HEK293T (cell line): ENCODE measurements at places on chromosomes 2 and 18.

DNA sequence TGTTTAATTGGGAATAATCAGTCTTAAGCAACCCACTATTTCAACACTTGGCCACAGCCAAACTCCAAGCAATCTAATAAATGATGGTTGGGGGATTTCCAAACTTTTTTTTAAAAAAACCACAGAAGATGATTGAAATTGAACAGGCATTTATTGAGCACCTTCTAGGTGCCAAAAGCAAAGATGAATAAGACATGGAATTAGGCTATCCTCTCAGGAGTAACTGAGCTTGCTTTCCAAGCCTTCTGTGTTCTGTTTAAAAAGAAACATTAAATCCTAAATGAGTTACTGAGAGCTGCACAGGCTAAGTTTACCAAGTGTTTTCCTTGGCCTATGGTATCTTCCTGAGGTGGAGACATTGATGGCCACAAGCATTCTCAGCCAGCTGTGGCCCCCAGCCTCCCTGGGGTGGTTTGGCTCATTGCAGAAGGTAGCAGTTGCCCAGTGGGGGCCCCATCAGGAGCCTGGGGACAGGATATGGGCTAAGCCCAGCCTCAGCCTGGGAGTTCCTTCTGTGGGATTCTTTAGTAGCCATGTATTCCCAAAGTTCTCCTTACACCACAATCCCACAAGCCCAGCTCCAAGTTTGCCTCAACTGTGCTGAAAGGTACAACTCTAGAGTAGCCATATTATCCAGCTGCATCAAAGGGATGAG, 174.3 kb downstream of the C1D start:
- no peak for DNase-seq

DNA sequence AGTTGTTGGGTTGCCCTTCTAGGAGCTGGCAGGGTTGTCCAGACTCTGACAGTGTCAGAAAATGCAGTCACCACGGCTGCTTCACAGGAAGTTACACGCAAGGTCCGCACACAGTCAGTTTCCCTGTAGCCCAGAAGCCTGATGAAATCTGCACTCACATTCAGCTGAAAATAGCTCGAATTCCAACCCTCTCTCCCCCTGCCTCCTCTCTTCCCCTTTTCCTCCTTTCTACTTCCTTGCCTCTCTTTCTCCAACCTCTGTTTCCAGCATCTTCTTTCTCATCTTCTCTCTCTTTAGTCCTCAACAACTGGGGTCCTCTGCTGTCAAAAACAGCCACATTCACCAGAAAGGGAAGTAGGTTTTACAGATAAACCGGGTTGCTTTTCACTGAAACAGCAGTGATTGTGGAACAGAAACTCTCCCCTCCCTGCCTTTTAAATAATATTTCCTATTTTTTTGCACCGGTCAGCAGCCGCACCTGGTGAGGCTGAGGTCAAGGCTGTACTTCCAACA, 69.3 kb downstream of the BCL11A start:
- no peak for DNase-seq

DNA sequence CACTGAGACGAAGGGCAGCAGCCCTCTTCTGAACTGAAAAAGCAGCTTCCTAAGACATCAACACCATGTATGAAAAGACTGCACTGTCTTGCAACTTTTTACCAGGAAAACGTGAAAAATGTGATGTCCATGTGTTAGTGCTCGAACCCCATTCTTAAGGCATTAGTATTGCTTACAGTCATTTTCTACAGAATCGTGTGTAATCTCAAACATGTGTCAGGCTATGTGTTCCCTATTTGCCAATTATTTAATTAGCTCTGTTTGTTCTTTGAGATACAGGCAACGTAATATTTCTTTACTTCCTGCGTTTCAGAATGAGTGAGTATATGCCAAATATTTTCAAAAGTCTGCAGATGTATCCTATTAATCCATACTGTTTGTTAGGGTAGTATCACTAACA, 307.7 kb upstream of the CCDC68 start:
- no peak for DNase-seq

GRCh38 chr18:62999921-63000320, 284.6 kb downstream of the PHLPP1 start:
- no peak for DNase-seq

DNA sequence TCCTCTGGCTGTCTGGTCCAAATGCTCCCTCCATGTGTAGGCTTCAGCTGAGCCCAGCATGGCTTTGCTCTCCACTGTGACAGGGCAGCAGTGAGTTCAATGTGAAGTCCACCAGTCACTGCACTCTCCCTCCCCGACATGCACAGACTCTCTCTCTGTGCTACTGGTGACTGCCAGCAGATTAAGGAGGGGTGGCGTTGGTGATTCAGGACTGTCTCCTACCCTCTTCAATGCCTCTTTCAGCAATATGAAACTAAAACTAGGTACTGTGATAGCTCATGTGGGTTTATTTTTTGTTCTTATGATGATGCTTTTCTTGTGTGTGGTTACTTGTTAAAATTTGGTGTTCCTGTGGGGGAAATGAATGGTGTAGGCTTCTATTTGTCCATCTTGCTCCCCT, 201.0 kb upstream of the RBMS1 start:
- DNase-seq = no peak

DNA sequence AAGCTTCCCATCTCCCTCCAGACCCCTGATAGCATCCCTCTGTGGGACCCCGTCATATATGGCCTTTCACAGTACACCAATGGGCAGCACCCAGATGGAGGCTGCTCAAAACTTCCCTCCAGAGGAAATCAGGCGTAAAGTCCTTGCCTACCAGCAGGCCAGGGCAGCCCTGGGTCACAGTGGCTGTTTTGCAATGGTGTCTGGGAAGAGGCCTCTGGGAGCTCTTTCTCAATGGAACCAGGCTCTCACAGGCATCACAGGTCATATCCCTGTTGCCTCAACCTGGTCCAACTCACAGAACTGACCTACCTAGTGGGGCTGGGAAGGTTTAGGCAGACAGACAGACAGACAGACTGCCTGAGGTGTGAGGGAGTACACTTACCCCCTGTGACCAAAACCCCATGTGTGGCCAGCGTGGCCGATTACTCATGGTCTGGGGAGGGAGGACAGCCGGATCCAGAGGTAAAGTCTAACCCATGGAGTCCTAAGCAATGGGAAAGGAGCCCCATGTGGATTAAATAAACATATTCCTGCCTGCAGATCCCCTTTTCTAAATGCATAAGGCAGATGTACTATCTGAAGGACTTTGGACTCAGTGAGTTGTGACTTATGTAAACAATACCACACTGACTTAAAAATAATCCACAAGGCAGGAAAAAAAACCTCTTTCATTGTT, 58.2 kb downstream of the BCL2L11 start:
- no peak for DNase-seq

DNA sequence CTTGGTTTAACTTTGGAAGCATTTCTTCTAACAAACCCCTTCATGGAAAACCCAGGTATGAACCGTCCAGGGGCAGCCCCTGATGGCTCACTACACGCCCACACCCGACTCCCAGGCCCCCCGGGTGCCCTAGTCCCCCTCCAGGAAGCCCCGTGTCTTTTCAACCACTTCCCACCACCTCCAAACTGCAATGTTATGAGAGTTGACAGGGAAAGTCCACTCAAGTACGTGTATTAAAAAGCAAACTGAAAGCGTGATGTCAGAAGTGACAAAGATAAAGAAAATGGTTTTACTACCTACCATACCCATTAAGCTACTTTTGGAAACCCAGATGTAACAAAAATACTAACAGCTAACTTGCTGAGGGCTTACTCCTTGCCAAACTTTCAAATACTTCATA, 51.5 kb downstream of the L3MBTL4 start:
- no peak for DNase-seq

GRCh38 chr18:63588909-63589308, 1.8 kb downstream of the SERPINB13 start:
- no peak for DNase-seq

- no peak for DNase-seq
Observed at GRCh38 chr2:210318891-210319290, 3.9 kb upstream of the MYL1 start.

DNA sequence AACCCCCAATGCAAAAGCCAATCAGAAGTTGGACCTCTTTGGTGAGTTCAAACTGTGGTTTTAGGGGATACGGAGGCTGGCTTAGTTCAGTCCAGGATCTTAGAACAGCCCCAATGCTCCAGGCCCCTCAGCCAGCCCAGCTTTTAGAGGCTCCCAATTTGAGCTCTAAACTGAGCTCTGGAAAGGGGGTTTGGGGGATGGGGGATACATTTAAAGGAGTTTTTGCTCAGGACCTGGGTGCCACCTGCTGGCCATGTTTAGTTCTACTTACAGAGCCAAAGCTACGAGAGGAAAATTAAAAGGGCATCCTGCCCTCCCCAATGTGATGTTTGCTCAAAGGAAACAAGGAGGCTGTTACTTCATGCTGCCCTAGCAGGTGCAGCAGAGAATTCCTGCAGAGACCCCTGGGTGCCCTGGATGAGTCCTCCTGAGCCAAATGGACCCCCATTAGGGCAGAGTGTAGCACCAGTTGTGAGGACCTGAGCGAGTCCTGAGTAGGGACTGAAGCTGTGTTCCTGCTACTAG, 15.9 kb upstream of the TMEM214 start:
- DNase-seq = peak; percentile 64

GRCh38 chr2:95525294-95526035, 40.9 kb upstream of the TRIM43B start:
- no peak for DNase-seq

- DNase-seq = no peak
Observed at GRCh38 chr2:73979686-73980085, 5.0 kb upstream of the TET3 start.

GRCh38 chr2:234212534-234212933, 162.0 kb downstream of the SPP2 start:
- DNase-seq = no peak

GRCh38 chr2:133503323-133503722, 64.9 kb downstream of the NCKAP5 start:
- no peak for DNase-seq

- DNase-seq = no peak
Observed at GRCh38 chr2:44941551-44942234, at the start of gene SIX3. TSS of gene SIX3 (plus strand) at chr2:44941702. CDS start at chr2:44942105, 403 bp downstream.

DNA sequence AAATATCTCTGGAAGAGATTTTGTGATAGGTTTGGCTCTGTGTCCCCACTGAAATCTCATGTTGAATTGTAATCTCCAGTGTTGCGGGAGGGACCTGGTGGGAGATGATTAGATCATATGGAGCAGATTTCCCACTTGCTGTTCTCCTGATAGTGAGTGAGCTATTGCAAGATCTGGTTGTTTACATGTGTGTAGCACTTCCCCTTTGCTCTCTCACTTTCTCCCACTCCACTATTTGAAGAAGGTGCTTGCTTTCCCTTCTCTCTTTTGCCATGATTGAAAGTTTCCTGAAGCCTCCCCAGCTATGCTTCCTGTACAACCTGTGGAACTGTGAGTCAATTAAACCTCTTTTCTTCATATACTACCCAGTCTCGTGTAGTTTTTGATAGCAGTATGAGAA, 97.0 kb upstream of the FN1 start:
- no peak for DNase-seq

GRCh38 chr18:45980229-45980628, 13.1 kb upstream of the EPG5 start:
- no peak for DNase-seq

GRCh38 chr18:27045342-27045741, 139.8 kb downstream of the CHST9 start:
- no peak for DNase-seq

DNA sequence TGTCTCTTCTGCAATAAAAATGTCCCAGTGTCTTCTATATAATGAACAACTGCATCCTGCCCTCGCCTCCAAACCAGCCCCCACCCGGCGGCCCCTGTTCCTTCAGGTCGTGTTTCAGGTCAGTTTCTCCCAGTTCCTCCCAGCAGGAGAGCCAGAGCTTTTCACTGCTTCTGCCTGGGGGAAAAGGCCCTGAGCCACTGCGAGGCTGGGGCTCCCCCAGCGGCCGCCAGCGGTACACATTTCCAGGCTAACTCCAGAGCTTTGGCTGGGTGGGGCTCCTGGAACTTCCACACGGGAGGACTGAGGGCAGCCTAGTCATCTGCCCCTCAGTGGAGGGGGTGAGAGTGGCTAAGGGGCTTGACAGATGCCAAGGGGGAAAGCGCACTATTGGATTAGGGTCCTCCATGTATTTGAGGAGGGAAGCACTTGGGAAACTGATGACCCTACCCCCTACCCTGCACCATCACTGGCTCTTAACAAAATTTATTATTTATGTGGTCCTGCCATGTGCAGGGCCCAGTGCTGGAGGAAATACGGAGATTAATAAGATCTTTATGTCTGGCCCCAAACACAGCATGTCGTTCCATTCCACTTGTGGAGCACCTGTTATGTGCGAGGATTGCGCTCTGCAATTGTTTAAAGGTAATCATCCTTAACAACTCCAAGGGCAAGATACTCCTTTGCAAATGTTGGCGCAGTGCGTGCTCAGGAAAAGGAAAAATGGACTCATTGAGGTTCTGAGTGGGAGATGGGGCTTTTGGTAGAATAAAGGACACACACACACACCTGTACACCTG, 17.3 kb upstream of the CYS1 start:
- peak; percentile 89 for DNase-seq

DNA sequence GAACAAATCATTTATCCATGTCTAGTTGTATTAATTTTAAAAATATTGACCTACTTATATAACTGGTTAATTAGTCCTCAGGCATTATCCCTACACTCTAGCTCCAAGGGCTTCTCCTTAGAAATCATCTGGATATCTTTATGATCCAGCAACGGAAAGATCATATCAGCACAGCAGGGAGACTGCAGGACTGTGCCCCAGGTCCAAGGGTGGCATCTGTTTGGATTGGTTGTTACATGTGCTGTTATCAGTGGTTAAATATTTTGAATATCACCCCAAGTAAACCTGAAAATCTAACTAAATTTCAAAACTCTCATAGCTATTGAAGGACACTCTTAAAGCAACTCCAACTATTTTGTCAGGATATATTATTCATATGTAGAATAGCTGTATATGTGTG, 556.2 kb upstream of the ZEB2 start:
- DNase-seq = no peak

DNA sequence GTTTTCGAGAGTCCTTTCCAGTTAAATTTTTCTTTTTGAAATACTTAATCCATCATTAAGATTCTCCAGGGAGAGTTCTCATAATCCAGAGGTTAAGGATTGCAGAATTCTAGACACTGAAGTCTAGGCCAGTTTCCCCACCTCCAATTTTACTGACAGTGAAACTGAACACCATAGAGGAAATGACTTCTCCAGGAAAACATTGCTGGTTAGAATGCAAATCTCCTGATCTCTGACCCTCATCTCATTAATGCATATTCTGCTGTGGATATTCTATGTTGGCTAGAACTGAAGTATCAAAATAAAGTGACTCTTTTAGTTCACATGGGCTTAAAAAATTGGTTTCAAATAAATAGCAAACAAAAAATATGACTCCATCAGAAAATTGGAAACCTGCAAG, 105.8 kb upstream of the UGP2 start:
- DNase-seq = no peak

- no peak for DNase-seq
Observed at GRCh38 chr2:220707261-220707660, 864.8 kb downstream of the EPHA4 start.

- DNase-seq = no peak
Observed at GRCh38 chr2:151269798-151270568, 8.3 kb upstream of the RBM43 start.

DNA sequence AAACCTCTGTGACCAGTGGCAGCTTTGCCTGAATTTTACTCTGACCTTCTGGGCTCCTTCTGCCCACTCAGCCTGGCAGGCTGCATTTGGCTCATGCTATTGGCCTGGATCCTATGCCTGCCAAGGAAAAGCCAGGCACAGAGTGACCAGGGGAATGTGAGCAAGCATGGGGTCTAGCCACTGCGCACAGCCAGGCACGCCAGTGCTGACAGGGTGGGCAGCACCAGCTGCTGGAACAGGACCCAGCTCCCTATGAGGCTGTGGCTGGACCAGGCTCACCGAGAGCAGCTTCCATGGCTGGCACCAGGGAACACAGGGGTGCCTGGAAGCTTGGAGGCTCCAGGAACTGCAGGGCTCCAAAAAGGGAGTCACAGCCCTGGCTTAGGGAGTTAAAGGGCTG, 311.5 kb upstream of the SYT4 start:
- no peak for DNase-seq
